SJCRH30 (cell line): ENCODE measurements at places on chromosomes 5 and 9.

GRCh38 chr5:120614531-120615180 is 150.6 kb downstream of the PRR16 start:
- no peak for DNase-seq

GRCh38 chr9:127562841-127563401 is 49.2 kb upstream of the STXBP1 start:
- no peak for DNase-seq

- DNase-seq: peak; percentile 16
These were observed 85.8 kb downstream of the PHAX start for GRCh38 chr5:126686451-126687126.

DNA sequence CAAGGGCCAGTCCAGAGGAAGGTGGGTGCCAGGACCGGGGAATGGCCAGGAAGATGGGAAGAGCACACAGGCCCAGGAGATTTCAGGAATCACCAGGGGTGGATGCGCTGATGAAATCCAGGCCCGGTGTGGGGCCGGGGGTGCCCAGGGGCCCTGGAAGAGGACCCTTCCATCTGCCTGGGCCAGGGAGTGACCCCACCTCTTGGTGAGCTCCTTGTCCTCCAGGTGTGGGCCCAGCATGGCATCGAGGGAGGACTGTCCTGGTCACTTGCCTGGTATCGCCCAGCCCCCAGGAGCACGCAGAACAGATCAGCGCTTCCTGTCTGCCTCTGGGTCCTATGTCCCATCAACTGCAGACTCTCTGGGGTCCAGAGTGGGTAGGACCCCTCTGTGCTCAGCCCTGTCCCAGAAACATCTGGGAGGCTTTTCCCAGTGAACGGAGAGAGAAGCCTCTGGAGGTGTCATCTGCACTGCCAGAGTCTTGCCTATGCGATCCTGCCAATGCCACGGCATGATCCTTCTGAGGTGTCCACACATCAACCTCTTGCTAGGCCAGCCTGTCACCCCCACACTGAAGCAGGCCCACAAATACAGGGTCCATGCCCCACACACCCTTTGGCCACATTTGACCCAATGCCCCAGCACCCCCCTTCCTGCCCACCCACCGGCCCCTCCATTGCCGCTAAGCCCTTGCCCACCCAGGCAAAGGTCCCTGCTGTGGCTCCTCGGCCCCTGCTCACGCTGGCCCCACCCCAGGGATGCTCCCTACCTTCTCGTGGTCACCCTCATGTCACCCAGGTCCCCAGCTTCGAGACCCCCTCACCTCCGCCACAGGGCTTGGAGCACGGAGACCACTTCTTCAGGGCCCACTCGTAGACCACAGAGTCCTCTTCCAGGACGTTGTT is 67.2 kb downstream of the ZNF354C start:
- DNase-seq: no peak

- peak; percentile 49 for DNase-seq
These were observed 13.8 kb upstream of the PLEKHG4B start for GRCh38 chr5:77957-78804.

- no peak for DNase-seq
These were observed 24.7 kb upstream of the NOL6 start for GRCh38 chr9:33498387-33498786.

DNA sequence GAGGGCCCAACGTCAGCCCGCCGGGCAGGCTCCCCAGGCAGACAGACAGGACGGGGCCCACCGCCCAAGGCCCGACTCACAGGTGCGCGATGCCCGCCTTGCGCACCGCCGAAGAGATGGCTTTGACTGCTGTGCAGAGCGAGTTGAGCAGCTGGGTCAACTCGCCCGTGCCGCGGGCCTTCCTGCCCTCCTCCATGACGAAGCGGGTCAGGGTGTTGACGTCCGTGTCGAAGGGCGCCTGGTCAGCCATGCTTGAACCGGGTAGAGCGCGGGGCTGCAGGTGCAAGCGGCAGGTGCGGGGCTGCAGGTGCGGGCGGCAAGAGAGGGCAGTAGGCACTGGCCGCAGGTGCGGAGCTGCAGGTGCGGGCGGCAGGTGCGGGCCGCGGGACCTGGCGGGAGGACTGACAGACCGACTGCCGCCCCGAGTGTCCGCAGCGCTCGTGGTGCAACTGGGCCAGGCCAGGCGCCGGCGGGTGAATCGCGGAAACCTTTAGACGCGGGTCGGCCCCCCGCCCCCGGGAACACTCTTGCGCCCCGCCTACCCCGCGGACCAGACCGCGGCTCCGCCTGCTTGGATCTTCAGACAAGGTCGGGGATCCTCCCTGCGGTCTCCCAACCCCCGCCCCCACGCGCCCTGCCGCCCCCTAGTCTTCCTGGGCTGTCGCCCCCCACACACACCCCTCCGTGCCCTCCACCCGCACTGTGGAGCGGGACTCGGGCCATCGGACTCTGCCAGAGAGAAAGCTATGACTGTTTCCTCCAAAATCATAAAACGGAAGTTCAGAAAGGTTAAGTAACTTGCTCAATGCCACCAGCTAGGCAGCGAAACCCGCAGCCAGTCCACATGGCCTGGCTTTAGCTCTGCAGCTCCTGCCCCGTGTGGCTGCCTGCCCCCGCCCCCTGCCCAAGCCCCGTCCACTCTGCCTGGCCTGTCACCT is at the start of gene FBP1:
TSS of gene FBP1 (minus strand) at position 458 of the 938 bp plus-strand sequence. CDS start at position 250, 208 bp downstream.
- no peak for DNase-seq

DNA sequence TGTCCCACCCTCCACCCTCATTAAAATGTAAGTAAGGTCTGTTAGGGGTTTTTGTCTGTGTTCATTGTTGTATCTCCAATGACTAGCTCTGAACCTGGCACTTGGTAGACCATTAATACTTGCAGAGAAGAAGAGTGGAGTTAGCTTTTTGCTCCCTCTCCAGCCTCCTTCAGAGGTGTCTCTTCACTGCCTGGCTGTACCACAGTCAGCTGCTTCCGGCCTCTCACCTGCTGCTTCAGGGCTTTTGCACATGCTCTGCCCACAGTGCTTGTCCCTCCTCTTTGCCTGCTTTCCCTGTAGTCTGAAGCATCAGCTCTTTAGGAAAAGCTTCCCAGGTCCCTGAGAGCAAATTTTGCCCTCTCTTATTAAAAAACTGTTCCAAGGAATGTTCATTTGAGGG is 83.6 kb downstream of the SNX24 start:
- no peak for DNase-seq

- no peak for DNase-seq
These were observed 282.0 kb downstream of the PRELID2 start for GRCh38 chr5:145553177-145553576.

GRCh38 chr5:132496631-132497487 is 6.3 kb upstream of the IRF1 start:
- peak; percentile 75 for DNase-seq

DNA sequence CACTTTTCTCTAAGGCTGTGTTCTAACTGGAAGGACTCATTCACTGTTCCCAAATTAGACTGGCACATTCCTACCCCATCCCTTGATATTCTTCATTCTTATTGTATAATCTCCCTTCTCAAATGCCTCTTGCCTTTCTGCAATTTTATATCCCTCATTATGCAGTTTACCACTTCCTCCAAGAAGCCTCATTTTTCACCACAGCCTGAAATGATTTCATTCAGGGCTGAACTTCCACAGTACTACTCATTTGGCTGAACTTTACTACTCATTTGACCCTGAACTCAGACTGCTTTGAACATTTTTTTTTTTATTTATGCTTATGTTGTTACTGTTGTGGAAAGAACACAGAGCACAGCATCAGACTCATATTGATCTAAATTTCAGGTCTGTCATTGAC is 32.7 kb downstream of the GRIA1 start:
- no peak for DNase-seq

DNA sequence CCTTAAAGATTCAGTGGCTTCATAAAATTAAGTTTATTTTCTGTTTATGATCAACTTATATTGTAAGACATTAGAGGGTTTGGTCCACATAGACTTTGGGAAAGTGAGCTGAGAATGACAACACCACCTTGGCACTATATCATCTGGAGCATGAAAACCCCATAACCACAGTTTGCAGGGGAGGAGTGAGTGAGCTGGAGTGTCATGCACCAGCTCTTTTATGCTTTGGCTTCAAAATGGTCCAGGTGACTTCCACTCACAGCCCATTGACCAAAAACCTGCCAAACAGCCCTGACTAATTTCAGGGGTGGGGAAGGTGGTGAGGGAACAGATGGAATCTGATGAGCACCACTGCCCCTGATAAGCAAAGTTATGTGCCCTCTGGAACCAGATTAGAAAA is 295.8 kb downstream of the DMRTA1 start:
- no peak for DNase-seq

DNA sequence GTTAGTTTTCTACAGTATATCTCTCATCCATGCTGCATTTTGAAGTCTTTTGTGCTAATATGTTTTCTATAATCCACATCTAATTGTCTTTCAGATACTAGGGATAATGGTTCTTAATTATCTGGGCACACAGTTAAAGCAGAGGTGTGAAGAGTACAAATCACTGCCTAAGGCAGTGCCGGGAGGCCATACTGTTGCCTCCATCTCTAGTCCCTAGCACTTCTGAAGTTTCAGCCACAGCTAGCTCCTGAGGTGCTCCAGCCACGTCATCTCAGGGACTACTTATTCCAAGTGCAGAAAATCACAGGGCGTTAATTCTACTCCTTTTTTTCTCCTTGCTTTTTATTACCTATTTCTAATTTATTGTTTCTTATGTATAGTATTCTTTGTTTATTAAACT is 760.0 kb upstream of the FAM174A start:
- no peak for DNase-seq

DNA sequence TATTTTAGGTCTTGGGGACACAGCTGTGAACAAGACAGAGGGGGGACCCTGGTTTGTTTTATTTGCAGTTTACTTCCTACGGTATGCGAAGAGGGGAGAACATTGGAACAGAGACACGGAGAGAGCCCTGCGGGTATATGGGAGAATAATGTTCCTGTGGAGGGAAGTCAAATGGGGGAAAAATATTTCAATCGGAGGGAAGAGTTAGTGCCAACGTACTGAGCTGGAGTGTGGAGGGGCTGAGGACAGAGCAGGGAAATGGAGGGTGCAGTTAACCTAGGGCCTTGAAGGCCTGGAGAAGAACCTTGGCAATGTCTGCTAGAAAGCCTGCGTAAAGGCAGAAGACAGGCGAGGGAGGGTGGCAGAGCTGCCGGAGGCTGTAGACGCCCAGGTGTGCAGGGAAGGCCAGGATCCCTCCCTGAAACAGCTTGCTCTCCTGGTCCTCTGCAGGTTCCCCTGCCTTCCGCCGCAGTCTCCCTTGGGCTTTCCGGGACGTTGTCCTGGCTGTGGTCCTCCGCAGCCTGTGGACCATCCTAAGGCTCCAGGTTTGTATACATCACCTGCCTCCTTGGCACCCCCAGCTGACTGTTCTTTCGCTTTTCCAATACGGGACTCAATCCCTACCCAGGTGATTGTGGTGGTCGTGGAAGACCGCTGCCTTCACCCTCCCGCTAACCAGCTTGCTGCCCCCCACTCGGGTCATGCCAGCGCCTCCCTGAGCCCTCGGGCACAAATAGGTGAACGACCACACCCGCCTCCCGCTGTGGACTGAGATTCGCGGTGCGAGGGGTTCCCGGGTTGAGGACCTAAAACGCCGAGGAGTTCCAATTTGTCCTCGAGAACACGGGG is 1.9 kb upstream of the RACK1 start:
- no peak for DNase-seq

- no peak for DNase-seq
These were observed 40.7 kb upstream of the FYB1 start for GRCh38 chr5:39260095-39260494.

GRCh38 chr5:52896534-52897237 is 92.5 kb upstream of the ITGA2 start:
- no peak for DNase-seq

DNA sequence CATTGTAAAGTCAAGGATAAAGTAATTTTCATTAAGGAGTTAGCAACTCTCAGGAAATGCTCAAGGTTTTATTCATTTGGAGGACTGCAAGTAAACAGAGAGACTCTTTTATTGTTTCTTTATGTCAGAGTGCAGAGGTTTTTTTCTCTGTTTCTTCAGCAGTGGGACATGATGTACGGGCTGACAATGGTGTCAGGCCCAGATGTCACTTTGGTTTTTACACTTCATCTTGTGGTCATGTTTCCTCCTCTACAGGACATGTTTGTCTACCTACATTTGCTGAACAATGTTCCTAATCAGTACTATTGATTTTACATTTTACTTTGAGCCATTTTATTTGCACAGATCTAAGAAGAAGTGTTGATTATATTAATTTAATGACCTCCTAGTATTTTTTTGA is 72.8 kb upstream of the PARP8 start:
- DNase-seq: no peak

DNA sequence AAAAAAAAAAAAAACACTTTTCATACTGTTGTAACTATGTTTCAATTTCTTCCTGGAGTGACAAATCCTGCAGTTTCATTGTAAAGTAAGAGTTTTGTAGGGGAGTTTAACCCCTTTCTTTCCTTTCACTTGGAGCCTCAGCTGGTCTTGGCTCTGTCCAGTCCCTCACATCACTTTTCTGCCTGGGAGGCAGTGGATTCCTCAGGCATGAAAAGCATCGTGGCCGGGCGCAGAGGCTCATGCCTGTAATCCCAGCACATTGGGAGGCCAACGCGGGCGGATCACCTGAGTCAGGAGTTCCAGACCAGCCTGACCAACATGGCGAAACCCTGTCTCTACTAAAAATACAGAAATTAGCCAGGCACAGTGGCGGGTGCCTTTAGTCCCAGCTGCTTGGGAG is 45.6 kb upstream of the MYO10 start:
- no peak for DNase-seq

GRCh38 chr5:31285025-31285424 is 91.5 kb downstream of the CDH6 start:
- no peak for DNase-seq

DNA sequence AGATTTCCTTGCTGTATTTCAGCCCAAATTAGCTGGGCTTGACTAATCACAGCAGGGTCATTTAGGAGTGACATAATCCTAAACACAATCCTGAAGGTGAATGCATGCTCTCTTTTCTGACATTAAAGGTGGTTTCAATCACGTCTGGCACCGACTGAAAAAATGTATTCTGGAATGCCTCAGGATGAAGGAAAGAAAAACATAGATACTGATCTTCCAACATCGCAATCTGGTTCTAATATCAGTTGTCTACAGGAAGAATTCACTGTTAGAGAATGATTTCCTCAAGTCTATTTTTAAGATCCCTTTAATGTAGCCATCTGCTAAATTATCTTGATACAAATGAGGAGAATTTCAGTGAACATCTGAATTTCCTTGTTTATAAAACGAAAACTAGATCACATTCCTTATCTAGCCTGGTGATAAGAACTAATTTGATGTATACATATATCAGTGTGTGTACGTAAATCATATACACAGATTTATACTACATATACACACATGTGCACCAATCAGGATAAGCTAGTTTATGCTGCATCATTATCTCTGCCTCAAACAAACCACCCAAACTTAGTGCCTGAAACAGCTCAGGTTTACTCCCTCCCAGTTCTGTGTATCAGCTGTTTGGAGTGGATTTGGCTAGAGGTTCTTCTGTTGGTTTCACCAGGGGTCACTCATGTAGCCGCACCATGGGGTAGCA is 31.3 kb upstream of the TAS2R1 start:
- no peak for DNase-seq

DNA sequence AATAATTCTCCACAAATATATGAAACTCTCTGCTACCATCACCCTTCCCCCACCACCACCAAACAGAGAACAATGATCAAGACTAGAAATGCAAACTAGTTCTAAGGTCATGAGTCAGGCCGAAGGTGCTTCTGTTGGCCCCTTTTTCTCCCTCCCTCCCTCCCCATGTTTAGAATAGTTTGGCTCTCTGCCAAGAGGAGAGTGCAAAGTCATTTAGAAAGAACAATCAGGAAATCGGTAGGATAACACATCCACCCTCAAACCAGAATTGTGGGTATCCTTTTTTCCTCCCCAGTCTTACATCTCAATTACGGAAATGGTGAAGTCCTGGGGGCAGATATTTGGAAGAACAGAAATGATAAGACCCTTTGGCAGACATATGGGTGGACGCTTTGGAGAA is 170.1 kb downstream of the SLF1 start:
- DNase-seq: no peak

GRCh38 chr5:67253911-67254310 is 57.3 kb upstream of the CD180 start:
- DNase-seq: no peak
